ENCODE measurements at places on chromosomes 5 and 9.

- no peak for DNase-seq
These were observed 13.4 kb upstream of the FBN2 start for GRCh38 chr5:128551476-128551875.

DNA sequence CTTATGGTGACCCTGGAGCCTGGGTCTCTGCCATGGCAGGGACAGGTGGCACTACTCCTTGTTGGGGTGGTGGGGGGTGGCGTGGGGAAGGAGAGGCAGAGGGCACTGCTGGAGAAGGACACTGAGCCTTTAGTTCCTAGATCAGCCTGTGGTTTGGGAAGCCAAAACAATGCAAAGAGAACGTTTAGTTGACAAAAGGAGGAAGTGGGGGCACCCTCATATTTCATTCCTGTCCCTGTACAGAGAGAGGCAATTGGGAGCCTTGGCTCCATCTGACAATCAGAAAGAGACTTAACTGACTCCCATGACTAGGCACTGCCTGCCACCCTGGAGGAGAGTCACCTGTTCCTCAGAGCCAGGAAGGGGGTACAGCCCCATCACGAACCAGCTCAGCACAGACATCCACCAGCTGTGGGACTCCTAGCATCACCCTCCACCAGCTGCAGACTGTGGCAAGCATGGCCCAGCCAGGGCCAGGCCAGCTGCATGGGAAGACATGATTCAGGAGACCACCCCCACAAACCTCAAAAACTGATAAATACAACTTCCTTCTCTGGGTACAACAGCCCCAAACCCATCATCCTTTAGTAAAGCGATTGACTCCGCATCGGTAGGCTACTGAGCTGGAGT is 257.5 kb downstream of the HSPA4 start:
- DNase-seq, result no peak

- no peak for DNase-seq
These were observed 64.8 kb downstream of the HSPA4 start for GRCh38 chr5:133116601-133117000.

DNA sequence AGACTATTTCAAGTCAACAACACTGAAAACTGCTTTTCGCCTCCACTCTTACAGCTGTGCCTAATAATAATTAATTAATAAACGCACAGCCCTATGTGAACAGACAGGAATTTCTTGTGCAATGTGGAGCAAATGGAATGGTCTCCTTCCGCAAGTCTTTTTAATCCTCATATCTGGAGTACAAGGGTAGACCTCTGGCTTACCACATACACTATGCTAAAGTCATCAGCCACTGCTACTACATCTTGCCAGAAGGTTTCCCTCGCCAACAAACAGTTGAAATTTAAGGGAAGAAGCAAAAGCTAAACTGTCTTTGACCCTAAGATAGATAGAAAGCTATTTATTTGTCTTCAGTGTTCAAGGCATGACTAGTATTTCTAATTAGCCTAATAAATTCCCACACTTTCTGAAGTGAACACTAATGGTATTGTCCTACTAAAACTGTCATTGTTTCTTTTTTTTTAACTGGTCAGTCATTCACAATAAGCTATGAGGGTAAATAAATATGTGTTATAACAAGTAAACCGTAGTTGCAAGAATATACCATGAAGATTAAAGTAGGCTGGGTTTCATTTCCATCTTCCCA is 63.9 kb downstream of the GOLPH3 start:
- no peak for DNase-seq

- DNase-seq, result no peak
These were observed 20.6 kb downstream of the SPTLC1 start for GRCh38 chr9:92094655-92095054.

DNA sequence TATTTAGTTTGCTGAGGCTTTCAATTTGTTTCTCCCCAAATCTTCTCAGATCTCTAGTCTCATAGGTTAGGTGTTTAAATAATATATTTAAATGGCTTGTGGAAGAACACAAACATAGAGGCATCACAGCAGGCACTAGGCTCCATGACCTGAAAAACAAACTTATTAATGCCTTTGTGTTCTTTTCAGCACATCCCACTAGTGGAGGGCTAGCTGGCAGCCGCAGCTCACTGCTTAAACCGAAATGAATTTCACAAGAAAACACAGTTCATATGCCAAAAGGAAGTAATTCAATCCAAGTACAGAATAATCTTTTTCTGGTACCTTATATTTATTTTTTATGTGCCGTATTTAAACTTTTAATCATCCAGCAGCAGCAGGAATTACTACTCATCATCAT is 382.5 kb downstream of the PLK2 start:
- DNase-seq, result no peak

- no peak for DNase-seq
These were observed 18.0 kb upstream of the STARD4 start for GRCh38 chr5:111530298-111530740.

DNA sequence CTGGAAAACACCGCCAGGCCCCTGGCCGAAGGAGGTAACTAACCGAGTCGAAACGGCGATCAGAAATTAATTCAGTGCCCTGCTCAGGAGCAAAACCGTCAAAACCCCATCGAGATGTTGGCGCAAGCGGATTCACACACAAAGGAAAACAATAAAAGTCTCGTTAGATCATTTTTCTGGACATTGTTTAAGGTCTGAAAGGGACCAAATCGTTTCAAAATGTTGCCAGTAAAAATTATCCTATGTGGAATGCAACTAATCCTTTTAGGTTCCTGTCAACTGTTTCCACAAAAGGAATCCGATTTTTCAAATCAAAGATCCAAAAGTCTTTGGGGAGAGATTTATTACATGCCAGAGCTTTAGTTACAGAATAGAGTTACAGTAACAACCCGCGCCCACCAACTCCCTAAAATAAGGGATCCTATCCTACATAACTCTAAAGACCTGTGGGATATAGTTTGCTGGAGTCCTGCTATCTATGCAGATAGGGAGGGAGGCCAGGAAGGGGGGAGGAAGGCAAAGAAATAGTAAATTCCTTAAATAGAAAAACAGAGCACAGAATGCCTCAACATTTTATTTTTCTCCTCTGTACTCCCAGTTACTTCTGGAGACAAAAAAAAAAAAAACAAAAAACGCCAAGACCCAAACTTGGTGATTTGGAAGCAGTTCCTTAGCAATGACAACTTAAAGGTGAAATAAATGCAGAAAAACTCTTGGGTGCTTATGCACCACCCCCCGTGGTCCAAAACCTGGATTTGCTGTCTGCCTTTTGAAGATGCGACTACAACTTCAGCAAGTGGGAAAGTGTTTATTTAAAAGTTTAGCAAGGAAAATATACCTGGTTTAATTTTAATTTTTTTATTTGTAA is 10.6 kb downstream of the FOXD1 start:
- DNase-seq, result no peak

GRCh38 chr5:145689235-145689634 is 145.9 kb downstream of the PRELID2 start:
- no peak for DNase-seq

- no peak for DNase-seq
These were observed 505.5 kb downstream of the MAT2B start for GRCh38 chr5:164010900-164011299.

- no peak for DNase-seq
These were observed 69.6 kb downstream of the ANKRD33B start for GRCh38 chr5:10633271-10634049.

- no peak for DNase-seq
These were observed 29.5 kb upstream of the ANKRD18A start for GRCh38 chr9:38649731-38650363.

- peak; percentile 4 for DNase-seq
These were observed 31.8 kb downstream of the FABP6 start for GRCh38 chr5:160260881-160261815.

DNA sequence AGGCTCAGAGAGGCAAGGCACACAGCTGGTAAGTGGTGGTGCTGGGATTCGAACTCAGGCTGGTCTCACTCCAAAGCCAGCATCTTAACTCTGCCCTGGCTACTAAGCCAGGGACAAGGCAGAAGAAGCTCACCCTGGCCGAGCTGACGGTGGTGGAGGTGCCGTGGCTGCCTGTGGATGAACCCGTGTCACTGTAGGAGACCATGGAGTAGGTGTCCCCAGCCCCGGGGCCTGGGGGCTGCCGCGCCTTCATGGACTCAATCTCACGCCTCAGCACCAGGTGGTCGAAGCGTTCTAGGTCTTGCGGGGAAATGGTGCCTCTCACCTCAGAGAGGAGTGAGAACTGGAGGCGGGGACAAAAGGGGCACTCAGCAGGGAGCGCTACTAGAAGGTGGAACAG is 35.4 kb upstream of the AKNA start:
- no peak for DNase-seq

GRCh38 chr5:93296338-93296737 is 284.7 kb downstream of the NR2F1-AS1 start:
- no peak for DNase-seq

DNA sequence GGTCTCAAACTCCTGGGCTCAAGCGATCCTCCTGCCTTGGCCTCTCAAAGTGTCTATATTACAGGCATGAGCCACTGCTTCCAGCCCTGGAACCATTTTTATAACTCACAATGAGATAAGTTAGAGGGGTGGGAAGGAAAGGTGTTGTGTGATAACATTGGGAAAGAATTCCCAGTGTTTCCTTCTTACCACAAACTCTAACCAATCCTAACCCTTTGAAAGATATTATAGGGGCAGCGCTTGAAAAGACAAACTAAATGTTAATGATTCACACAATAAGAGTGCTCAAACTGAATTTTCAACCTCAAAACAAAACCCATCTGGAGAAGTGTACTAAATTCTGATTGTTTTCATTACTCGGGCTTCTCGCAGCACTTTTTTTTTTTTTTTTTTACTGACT is 109.7 kb downstream of the TSSK1B start:
- DNase-seq, result no peak

- DNase-seq, result no peak
These were observed 796 bp upstream of the GADD45G start for GRCh38 chr9:89603767-89604665.
